Bone marrow (tissue), 2 donors: ENCODE measurements at places on chromosomes 11 and 22.

DNA sequence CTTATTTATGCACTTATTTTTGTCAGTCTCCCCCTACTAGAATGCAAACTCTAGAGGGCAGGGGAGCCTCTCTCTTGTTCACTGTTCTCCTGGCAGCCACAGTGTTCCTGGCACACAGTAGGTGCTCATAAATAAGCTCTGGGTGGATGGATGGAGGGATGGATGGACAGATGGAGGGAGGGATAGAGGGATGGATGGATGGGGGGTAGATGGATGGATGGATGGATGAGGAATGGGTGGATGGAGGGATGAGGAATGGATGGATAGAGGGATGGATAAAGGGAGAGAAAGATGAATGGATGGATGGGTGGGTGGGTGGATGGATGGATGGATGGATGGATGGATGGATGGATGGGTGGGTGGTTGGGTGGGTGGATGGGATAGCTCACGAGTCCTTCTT is 13.5 kb downstream of the PVALB start:
- DNase-seq: no peak

- no peak for DNase-seq
Measured at GRCh38 chr22:22085702-22086500, 103.3 kb upstream of the TOP3B start.

DNA sequence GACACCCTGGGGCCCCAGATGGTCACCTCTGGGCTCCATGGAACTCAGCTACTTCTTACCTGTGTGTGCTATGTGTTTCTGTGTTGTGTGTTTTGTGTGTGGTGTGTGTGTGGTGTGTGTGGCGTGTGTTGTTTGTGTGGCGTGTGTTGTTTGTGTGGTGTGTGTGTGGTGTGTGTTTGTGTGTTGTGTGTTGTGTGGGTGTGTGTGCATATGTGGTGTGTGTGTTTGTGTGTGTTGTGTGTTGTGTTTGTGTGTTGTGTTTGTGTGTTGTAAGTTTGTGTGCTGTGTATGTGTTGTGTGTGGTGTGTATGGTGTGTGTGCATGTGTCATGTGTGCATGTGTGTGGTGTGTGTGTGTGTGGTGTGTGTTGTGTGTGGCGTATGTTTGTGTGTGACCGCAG is 3.8 kb upstream of the WNT7B start:
- no peak for DNase-seq

- no peak for DNase-seq
Measured at GRCh38 chr22:39947220-39948216, 12.7 kb upstream of the TMA7B start.

DNA sequence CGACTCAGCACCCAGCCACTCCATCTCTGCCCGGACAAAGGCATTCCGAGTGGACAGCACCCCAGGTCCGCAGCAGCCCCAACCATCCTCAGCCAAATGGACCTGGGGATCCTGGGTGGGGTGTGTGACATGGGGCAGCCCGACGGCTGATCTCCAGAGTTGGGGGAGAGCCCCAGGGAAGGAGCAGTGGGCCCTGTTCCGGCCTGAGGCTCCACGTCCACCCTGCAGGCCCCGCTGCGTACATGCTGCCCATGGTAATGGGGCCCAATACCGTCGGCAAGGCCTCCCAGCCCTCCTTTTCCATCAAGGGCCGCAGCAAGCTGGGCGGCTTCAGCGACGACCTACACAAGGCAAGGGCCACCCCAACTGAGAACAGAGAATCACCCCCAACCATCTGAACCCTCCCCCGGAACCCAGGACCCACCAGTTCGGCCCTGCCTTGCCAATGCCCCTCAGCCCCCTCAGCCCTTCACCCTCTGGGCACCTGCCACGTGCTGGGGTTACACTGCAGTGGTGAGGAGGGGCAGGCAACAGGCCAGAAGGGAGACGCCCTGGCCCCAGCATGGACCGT is 5.4 kb downstream of the SCGB1C1 start:
- DNase-seq: no peak

- no peak for DNase-seq
Measured at GRCh38 chr11:64357446-64357845, 1.5 kb upstream of the RPS6KA4 start.

DNA sequence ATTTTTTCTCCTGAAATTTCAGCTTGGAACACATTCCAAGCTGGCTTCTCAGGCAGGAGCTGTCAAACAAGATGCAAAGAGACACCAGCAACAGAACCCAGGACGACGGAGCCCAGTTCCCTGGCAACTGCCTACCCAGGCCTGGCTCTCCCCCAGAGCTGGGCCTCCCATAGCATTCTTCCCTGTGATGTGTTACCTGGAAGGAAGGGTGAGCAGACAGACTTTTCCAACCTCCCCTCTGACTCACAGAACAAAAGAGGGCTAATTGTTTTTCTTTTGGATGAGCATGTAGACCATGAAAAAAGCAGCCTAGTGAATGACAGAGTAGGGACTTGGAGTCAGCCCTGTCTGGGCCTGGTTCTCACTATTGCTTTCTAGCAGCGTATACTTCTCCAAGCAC is 55.3 kb upstream of the BMAL1 start:
- DNase-seq: no peak

DNA sequence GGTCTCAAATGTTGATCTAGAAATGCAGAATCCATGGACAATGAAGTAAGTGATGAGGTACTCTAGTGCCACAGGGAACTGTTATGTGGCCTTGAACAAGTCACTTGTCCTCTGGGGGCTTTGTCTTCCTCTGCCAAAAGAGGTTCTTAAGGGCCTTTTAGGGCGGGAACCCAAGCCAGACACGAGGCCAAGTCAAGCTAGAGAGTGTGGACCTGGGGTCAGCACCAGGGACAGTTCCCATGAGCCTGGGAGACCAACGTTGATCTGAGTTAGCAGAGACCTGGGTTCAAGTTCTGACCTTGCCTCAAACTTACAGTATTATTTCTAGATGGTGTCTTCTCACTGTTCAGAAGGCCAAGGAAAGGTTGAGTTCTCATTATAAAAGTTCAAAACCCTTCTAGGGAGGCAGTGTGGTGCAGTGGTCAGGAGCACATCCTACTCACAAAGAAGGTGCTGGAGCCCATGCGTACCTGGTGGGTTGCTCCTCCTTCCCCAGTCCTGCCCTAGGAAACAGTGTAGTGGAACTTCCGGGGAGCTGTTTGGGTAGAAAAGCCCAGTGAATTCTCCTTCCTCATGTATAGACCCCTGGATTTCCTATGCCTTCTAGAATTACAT is 121.5 kb downstream of the CHST1 start:
- DNase-seq: no peak

DNA sequence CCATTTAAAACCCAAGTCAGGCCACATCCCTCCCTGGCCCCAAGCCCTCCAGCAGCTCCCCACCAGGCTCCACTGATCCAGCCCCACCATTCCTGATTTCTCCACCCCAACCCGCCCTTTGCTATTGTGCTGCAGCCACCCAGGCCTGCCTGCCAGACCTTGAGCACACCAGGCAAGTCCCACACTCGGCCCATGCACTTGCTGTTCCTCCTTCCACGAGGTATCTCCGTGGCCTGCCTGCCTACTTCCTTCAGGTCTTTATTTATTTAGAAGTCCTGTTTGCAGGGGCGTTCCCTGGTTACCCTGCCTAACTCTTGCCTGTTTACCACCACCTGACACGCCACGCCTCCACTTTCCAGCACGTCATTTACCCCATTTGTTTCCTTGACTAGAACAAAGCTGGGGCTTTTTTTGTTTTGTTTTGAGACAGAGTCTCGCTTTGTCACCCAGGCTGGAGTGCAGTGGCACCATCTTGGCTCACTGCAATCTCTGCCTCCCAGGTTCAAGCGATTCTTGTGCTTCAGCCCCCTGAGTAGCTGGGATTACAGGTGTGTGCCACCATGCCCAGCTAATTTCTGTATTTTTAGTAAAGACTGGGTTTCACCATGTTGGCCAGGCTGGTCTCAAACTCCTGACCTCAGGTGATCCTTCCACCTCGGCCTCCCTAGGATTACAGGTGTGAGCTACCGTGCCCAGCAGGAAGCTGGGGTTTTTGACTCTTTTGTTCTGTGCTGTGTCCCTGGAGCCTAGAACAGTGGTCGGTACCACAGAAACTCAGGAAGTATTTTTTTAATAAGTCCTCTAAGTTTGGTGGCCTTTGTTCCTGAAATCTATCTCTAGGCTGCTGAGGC is 6.7 kb downstream of the CENPM start:
- no peak for DNase-seq

DNA sequence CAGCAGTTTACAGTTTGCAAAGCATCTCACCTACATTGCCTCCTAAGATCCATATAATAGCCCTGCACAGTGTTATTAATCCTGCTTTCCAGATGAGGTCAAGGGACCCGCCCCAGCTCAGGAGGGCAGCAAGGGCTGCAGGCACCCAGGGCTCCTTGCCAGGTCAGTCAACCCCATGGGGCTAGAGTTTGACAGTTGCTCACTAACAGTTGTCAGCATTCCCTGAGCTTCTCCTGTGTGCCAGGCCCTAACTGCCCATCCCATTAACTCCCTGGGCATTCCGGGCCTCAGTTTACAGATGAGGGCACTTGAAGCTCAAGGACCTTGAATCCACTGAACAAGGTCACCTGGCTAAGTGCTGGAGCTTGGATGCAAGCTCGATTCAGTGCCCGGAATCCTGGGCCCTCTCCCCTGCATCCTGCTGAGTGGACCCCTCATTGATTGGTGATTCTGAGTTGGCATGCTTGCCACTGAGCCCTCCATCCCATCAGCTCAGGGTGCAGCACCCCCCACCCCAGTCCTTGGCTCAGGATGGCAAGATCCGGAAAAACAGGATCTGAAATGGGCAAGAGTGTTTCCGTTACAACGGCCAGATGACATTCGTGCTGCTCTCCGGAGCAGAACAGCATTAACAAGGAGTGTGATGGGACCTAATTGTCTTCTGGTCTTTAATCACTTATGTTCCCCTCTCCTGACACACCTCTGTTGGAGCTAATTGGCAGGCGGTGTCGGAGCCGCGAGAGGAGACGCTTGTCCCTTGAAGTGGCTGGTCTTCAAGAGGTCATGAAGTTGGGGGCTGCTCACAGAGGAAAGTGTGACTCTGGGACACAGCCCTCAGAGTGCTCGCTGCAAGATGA is 87.4 kb upstream of the SHISAL1 start:
- no peak for DNase-seq

GRCh38 chr11:106425819-106426218 is 348.4 kb downstream of the AASDHPPT start:
- no peak for DNase-seq

- no peak for DNase-seq
Measured at GRCh38 chr11:67375320-67376055, 2.1 kb upstream of the CLCF1 start.

GRCh38 chr11:129252621-129253020 is 60.5 kb upstream of the ARHGAP32 start:
- no peak for DNase-seq

GRCh38 chr22:30605449-30606110 is 1.4 kb upstream of the TCN2 start:
- DNase-seq: peak; percentile 17

GRCh38 chr11:131235328-131236298 is 134.8 kb upstream of the NTM start:
- DNase-seq: no peak

DNA sequence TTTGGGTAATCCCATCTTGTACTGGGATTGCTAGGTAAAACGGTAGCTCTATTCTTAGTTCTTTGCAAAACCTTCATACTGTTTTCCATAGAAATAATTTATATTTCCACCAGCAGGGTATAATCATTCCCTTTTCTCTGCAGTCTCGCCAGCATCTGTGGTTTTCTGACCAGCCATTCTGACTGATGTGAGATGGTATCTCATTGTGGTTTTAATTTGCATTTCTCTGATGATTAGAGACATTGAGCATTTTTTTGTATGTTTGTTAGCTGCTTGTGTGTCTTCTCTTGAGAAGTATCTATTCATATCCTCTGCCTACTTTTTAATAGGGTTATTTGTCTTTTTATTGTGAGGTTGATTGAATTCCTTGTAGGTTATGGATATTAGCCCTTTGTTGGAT is 220.9 kb downstream of the PGR start:
- no peak for DNase-seq

DNA sequence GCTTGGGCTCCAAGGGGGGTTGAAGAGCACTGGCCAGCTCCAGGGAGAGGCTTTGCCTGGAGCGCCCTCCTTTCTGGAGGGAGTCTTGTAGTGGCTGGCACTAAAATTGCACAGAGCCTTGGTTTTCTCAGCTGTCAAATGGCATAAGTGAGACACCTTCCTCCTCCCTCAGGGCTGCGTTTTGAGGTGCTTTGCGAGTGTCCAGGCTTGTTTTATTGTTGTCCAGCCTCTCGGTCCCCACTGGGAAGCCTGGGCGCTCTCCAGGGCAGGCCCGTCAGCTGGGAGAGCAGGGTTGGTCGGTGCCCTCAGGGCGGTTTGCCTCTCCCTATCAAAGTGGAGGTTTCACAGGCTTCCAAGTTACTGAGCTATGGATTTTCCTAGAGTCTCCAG is 149.3 kb upstream of the B3GAT1 start:
- DNase-seq: no peak

DNA sequence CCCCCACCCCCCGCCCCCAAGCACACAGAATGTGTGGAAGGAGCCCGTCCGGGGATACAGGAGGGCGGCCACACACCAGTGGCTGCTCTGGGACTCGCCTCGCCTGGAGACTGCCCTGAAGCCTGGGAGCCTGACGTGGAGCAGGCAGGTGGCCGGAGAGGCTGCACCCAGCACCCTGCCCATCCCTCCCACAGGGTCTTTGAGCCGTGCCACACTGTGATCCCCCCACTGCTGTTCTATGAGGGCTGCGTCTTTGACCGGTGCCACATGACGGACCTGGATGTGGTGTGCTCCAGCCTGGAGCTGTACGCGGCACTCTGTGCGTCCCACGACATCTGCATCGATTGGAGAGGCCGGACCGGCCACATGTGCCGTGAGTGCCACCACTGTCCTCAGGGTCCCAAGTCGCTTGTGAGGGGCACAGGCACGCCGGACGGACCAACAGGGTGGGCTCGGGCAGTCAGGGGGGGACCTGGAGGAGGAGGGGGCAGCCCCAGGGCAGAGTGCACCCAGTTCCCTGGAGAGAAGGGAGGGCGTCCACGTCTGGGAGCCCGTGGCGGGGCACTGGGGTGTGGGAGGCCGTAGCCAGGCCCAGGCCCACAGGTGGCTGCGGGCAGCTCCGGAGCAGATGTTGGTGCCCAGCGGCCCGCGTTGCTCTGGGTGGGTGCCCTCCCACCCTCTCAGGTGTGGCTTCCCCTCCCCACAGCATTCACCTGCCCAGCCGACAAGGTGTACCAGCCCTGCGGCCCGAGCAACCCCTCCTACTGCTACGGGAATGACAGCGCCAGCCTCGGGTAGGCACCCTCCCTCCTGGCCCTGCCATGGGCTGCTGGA is 27.0 kb upstream of the MUC5B start:
- no peak for DNase-seq
